ENCODE measurements at places on chromosomes 16 and 17.

- no peak for DNase-seq
Observed at GRCh38 chr16:69579783-69580481, 14.2 kb downstream of the NFAT5 start.

DNA sequence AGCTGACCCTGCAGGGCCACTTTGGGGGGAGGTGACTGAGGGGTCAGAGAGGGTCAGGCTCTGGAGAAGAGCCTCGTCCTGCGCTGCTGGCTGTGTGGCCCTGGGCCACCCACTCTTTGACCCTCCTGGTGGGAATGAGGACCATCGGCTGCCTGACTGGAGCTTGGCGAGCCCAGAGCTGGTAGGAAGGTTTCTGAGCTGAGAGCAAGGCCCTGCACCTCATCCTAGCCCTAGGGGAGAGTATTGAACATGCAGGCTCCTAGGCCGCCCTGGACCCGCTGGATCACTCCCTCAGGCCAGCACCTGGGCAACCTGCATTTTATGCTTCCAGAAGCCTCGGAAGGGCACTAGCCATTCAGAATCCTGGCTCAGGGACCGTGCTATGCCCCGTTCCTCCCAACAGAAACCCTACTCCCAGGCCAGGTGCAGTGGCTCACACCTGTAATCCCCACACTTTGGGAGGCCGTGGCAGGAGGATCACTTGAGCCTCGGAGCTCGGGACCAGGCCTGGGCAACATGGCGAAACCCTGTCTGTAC is 14.5 kb downstream of the MAP2K3 start:
- no peak for DNase-seq

GRCh38 chr17:78525511-78526160 is 51.6 kb downstream of the DNAH17 start:
- DNase-seq, result no peak

DNA sequence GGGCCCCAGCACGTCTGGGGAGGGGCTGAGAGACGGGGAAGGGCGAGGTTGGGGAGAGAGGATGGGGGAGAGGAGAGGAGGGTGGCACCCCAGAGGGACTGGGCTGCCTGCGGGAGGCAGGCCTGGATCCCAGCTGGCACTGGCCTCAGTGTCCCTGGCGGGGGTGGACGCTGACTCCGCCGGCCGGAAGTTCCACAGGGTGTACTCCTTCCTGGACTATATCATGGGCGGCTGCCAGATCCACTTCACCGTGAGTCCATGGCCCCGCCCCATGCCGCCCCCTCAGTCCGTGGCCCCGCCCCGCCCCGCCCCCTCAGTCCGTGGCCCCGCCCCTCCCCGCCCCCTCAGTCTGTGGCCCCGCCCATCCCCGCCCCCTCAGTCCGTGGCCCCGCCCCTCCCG is 11.3 kb downstream of the CPNE7 start:
- no peak for DNase-seq

GRCh38 chr16:53043986-53044601 is 8.6 kb downstream of the CHD9NB start:
- peak; percentile 8 for DNase-seq

GRCh38 chr16:9092282-9092977 is 986 bp downstream of the HAPSTR1 start:
- DNase-seq, result no peak

- DNase-seq, result no peak
Observed at GRCh38 chr17:49566668-49567071, 9.0 kb upstream of the NXPH3 start.

DNA sequence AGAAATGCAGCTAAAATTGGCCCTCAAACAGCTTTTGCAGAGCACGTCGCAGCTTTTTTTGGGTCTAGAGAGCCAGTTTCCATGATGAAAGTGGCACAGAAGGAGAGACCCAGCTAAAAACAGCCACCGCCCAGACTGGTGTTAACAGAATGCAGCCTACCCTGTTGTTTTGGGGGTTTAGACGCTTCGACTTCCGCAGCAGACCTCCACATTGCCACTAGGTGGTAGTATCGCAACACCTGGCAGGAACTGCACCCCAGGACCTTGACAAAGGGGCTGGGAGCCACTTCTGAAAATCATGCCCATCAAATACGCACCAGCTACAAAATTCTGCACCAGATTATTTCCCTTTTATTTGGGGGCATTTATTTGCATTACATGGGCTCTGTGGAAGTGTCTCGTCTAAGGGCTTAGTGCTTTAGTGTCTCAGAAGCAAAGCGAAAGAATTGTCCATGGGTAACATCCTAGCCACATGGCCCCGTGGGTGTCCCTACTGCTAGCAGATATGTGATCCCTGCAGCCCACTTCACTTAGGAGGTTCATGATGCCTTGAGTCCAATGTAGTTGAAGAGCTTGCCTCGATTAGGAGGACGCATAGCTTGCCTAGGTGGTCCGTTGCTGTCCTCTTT is 167.1 kb downstream of the HAPSTR1 start:
- DNase-seq, result peak; percentile 4

GRCh38 chr16:89152831-89153700 is 18.5 kb upstream of the CDH15 start:
- DNase-seq, result no peak

GRCh38 chr17:61280338-61280737 is 119.3 kb upstream of the TBX2 start:
- no peak for DNase-seq

DNA sequence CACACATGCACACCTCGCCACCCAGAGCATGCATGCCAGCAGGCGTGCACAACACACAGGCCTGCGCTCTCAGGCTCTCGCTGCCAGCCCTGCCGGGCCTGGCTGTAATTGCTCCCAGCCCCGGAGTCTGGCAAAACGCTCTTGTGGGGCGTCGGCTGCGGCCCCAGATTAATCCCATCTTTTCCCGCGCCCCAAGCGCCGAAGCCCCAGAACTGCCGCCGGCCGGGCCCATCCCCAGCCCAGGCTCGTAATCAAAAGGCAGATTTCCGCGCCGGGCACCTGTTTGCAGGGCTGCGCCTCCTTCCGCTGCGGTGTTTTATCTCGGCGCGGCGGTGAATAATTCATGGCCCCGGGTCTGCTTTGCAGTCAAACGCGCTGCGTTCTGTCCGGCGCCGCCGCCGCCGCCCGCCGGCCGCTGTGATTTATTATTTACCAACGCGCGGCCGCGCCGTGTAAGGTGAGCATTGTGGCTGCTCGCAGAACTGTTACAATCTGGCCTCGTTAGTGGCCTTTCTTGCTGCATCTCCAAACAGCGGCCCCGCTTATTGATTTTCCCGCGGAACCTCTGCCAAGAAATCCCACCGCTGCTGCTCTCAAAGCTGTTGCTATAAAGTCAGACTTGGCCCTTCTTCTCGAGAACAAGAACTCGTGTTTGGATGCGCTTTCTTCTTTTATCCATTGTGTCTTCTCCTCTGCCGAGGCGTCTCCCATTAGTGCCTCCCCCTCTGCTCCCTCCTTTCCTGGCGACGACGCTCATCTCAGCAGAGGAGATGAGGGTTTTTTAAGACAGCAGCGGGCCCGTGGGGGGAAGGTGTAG is 126.1 kb downstream of the IRX5 start:
- DNase-seq, result no peak

DNA sequence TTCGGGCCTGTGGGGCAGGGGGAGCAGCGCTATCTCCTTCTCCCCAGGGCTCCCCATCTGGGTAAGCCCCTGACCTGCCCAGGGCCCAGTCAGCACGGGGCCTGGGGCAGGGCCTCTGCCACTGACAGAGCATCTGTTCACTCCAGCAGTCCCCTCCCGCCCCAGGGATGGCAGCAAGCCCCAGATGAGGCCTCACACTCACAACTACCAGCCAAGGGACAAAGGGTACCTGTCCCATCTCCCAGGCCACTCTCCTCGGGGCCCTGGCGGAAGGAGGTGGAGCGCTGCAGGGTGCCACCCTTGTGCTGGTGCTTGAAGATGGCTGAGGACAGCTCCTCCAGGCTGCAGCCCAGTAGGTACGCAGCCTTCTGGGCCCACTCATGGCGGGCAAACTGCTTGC is 64.8 kb downstream of the MYO18A start:
- no peak for DNase-seq

DNA sequence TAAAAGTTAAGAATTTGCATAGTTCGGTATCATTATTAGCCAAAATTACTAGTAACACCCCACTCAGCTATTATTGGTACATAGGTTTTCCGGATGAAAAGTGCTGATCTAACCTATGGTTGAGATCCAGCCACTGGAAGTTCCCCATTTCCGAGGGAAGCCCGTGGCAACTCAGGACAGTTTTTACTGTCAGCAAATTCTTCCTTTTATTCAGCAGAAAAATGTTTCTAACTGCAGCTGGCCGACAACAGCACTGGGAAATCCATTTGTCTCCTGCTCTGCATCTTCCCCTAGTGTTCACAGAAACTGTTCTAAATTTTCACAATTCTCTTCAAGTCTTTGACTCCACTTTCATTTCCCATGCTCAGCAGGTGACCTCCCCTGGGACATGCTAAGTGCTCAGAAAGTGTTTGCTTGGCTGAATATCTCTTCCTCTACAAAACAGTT is 15.5 kb upstream of the MMD start:
- DNase-seq, result no peak

- no peak for DNase-seq
Observed at GRCh38 chr16:57813466-57813865, 11.2 kb upstream of the KIFC3 start.

- DNase-seq, result no peak
Observed at GRCh38 chr16:59060207-59060606, 326.1 kb upstream of the GOT2 start.

GRCh38 chr17:48438516-48439061 is 8.6 kb upstream of the SKAP1 start:
- peak; percentile 60 for DNase-seq

DNA sequence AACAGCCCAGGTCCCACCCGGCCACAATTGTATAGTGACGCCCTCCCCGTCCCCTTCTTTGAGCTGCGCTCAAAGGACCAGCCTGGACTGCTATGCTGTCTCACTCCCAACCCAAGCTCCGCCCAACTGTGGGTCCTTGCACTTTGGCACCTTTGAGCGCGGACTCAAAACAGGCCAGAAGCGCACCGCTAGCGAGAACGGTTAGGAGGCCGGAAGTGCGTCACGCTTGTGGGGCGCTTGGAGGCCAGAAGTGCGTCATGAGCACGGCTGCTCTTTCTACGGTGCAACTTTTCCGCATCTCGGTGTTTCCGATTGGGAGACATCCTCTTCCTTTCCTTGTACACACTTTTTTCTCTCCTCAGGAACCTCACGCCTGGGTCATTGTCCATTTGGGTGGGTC is at the start of gene ZNF19:
TSS of gene ZNF19 (minus strand) at position 203 of the 400 bp plus-strand sequence. CDS start 7,210 bp downstream, outside the sequence.
- no peak for DNase-seq

Measured in CMK (cell line).